GM23248 (cell line): ENCODE measurements at places on chromosomes 7 and 10.

GRCh38 chr10:79230328-79230830 is 116.9 kb upstream of the PPIF start:
- DNase-seq, result no peak

GRCh38 chr10:78231939-78232338 is 198.3 kb downstream of the RPS24 start:
- peak; percentile 68 for DNase-seq

DNA sequence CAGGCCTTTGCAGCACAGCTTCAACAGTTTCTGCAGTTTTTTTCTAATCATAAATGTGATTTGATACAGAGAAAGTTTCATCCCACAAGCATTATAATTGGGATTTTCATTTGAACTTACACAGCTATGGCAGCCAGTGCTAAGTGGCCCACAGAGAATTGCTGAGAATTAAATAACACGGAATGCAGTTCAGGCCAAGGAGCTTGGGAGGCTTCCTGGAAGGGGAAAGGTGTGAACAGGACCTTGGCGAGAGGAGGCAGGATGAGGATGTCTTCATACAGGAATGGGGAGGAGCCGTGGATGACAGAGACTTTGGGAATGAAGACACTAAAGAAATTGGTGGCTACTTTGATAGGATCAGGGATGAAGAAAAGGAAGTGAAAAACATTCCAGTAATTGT is 95.3 kb downstream of the ZNF22 start:
- no peak for DNase-seq

DNA sequence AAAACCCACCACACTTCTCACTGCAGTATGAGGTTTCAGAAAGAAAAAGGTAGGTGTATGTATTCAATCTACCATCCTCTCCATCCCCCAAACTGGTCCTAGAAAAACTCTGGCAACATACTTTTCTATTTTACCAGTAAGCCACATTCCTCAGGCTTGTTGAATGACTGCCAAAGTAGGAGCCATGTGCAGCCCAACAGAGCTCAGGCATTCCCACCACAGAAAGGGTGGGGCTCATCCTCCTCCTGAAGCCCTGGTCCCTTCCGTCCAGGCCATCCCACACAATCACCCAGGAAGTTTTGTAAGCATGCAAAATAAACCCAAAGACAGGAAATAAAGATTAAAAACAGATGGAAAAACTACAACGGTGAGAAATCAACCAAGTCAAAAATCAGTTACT is 57.2 kb downstream of the MAD1L1 start:
- peak; percentile 97 for DNase-seq

GRCh38 chr10:118241229-118242137 is 100.6 kb downstream of the FAM204A start:
- DNase-seq, result peak; percentile 82

DNA sequence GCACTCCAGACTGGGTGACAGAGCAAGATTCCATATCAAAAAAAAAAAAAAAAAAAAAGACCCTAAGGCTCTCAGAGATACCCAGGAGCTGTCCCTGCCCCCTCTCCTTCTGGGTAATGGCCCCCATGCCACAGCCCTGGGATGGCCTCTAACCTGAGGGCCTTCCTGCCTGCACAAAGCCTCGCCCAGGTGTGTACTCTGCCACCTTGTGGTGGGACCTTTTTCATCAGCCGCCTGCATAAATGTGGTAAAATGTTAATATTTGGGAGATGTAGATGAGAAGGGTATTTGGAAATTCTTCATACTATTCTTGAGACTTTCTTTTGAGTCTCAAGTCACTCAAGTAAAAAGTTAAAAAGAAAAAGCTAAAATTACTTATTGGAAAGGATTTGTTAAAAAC is 46.3 kb upstream of the RNF216 start:
- peak; percentile 18 for DNase-seq

DNA sequence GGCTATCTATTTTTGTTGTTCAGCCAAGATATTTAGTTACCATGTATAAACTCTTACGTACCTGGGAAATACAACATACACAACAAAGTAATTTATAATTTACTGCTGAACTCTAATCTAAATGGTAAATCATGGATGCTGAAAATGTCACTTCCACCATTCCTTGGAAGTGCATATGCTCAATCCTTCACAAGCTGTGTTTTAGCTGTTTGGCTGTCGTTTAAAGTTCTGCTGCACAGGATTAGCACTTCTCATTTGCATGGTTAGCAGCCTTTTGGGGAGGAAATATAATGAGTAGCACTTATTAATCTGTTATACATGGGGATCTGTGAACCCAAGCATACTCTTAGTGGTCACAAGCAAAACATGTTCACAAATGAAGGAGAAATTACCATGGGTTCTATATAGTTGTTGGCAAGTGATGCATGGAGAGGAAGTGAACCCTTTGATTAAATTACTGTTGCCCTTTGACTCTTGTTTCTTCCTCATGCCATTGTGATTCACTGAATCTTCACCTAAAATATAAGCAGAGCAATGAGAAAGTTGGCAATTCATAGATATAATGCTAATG is 18.5 kb downstream of the PIK3CG start:
- DNase-seq, result no peak

DNA sequence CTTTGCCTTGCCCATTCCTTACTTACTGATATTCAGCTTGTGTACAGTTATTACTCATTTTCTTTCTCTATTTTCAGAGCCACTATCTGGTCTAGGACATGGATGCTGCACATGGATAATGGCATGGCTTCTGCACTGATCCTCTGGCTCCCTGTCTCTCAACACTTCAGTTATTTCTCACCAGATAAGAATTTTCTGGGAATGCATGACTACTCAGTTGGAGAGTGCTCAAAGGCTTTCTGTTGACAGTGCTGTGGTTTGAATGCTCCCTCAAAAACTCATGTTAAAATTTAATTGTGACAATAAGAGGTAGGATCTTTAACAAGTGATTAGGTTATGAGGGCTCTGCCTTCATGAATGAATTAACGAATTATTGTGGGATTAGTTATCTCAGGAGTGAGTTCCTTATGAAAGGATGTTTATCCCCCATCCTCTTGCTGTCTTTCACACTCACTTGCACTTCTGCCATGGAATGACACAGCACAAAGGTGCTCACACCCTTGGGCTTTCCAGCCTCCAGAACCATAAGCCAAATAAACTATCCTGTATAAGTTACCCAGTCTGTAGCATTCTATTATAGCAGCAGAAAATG is 16.1 kb upstream of the PIK3CG start:
- DNase-seq, result peak; percentile 93

- peak; percentile 54 for DNase-seq
Observed at GRCh38 chr7:105011831-105012502, 2.0 kb upstream of the KMT2E start.

GRCh38 chr7:8149222-8149621 is 112.7 kb downstream of the ICA1 start:
- DNase-seq, result no peak

GRCh38 chr7:144439717-144440205 is 36.3 kb upstream of the NOBOX start:
- no peak for DNase-seq

- DNase-seq, result peak; percentile 35
Observed at GRCh38 chr7:43112459-43112940, at the start of gene HECW1. Gene HECW1 (plus strand): TSS chr7:43112647. CDS start chr7:43243906, 131,259 bp downstream.

GRCh38 chr7:50214126-50214670 is 90.3 kb upstream of the IKZF1 start:
- no peak for DNase-seq

DNA sequence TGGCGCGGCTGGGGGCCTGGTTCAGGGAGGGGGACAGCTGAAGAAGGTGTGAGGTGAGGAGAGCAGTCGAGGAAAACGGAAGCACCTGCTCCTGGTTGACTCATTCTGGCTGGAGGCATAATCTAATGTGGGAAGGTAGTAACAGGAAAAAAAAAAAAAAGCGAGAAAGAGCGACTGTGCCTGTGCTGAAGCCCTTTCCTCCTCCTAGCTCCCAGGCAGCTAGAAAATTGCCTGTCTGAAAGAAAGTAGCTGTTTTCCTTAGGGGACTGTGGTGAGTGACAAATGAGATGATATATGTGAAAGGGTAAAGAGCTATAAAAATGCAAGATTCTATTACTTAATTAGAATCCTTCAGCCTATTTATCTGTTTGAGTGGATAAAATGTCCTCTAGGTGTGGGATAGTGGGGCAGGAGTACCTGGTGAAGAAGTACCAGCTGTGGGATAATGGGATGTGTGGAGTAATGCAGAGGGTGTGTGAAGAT is 4.9 kb upstream of the MEST start:
- no peak for DNase-seq

DNA sequence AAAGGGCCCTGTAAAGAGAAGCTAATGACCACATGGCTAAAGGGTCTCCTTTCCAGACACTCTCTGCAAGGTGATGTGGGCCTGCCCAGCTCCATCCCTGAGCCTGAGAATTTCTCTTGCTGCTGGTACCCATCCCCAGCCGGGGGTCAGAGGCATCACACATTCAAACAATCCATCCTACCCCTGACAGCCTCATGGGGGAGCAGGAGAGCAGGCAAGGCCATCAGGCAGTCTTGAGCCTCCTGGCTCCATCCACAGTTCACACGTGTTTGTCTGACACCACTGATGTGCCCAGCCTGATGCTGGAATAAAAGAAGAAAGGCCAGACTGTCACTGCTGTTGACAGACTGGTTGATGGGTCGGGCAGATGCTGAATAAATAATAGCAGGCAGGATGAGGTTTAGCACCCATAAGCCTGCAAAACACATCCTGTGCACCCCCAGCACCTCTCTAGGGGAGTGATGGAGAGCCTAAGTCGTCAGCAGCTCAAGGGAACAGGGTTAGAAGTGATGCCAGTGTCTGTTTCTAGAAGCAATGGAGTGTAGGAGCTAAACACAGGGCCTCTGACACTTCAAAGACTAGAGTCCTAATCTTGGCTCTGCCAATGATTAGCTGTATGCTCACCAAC is 43.5 kb downstream of the TLL2 start:
- peak; percentile 53 for DNase-seq
